ENCODE measurements at places on chromosomes 16 and 17. TPM values are rescaled to one million over a fixed set of nuclear protein-coding genes. Genes with fewer than 3 reads are reported as not detected.

Gene MYLK3
- not detected for total RNA-seq

Gene TP53TG3C
- total RNA-seq = not detected

- H3K27ac ChIP-seq = peak overlapping the region; percentile 43
- no peaks in the 10 kb centered on the region for H3K36me3 ChIP-seq
Measured at GRCh38 chr16:4011225-4011939, 104.9 kb downstream of the ADCY9 start.

DNA sequence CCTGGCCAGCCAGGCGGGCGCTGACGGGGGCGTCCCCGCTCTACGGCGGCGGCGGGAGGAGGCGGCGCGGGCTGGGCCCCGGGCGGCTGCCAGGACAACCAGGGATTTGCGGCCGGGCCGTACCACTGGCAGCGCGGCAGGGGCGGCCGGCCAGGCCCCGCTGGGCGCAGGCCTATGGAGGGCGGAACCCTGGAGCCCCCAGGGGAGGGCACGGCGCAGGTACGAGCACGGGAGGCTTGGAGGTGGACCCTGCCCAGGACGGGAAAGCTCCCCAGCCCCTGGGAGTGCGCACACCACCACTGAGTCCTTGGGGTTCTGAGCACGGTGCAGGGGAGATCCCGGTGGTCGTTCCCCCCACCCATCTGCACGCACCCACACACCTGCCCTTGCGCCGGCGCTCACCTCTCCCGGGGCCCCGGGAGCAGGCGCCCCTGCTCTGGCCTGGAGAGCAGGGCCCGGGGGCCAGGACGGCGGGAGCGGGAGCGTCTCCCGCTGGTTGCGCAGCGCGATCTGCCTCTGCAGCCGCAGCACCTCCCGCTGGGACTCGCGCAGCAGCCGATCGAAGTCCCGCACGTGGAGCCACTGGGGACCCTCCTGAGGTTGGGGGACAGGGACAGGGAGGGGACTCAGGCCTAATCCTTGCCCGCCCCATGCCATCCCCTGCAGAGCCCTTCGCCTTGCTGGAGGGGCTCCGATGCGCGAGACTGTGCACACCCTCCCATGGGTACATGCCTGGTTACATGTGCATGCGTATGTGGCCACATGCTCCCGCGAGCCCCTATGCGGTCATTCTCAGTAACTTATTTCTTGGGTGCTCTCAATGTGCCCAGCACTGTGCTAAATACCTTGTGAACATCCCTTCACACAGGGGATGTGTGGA is 3.9 kb downstream of the TSPOAP1 start:
- no peak overlapping the region for H3K27ac ChIP-seq
- H3K36me3 ChIP-seq = no peaks in the 10 kb centered on the region
- DNase-seq = peak; percentile 69
- H3K4me1 ChIP-seq = peaks cover 8% of the 10 kb centered on the region
- no peaks in the 10 kb centered on the region for H3K27me3 ChIP-seq

DNA sequence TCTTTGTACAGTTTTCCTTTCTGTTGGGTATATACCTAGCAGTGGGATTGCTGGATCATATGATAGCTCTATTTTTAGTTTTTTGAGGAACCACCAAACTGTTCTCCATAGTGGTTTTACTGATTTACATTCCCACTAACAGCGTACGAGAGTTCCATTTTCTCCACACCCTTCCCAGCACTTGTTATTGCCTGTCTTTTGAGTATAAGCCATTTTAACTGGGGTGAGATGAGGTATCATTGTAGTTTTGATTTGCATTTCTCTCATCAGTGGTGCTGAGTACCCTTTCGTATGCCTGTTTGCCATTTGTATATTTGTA is 887 bp upstream of the EVI2B start:
- no peak for DNase-seq
- no peak overlapping the region for H3K27ac ChIP-seq

DNA sequence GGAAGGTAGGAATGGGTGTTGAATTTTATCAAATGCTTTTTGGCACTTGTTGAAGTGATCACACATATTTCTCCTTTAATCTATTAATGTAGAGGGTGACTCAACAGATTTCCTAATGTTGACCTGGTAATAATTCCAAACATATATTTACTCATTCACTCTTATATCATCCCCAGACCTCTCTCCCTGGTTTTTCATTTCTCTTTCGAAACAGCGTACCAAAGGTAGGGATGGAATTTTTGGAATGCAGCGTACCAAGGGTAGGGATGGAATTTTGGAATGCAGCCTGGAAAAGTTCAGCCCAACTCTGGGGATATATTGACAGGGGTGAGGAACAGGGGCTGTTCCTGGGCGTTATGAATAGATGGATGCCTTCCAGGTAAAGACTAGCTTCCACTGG is 7.3 kb downstream of the KIF18B start:
- DNase-seq = no peak
- H3K27ac ChIP-seq = no peak overlapping the region
- H3K27me3 ChIP-seq = no peaks in the 10 kb centered on the region
- no peak overlapping the region for H3K4me3 ChIP-seq

DNA sequence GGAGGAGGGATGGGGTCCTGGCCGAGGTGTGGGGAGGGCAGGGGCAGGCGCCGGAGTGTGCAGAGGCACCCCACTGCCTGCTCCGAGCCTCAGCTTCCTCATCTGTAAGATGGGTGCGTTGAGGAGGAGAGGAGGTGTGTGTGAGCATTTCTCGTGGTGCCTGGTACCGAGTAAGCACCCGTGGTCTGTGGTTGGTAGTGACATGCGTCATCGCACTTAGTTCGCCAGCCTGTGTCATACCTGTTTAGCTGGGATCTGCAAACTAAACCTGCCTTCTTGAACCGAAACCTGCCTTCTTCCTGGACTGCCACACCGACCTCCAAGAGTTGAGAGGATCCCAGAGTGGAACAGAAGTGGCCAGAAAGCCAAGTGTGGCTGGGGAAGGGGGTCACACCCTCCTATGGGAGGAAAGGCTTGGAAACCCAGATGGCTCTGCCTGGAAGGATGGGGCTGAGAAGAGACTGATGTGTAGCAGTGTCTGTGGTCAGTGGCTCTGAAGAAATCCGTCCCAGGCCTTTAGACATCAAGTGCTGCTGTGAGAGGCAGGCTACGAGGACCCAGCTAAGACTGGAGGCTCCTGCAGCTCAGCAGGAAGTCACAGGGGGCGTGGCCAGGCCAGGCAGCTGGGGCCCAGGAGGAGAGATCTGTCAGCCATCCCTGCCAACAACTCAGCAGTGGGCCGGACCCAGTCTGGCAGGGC is 162.6 kb upstream of the PLCG2 start:
- H3K4me3 ChIP-seq = no peak overlapping the region
- peak; percentile 69 for DNase-seq
- no peaks in the 10 kb centered on the region for H3K27me3 ChIP-seq
- no peak overlapping the region for H3K27ac ChIP-seq
- H3K4me1 ChIP-seq = peaks cover 30% of the 10 kb centered on the region
- no peaks in the 10 kb centered on the region for H3K36me3 ChIP-seq

- no peaks in the 10 kb centered on the region for H3K36me3 ChIP-seq
- no peak overlapping the region for H3K27ac ChIP-seq
- H3K27me3 ChIP-seq = no peaks in the 10 kb centered on the region
- DNase-seq = no peak
Measured at GRCh38 chr17:46774108-46774737, 44.3 kb downstream of the WNT3 start.

- H3K4me1 ChIP-seq = peaks cover 40% of the 10 kb centered on the region
- H3K27me3 ChIP-seq = no peaks in the 10 kb centered on the region
- DNase-seq = no peak
- H3K4me3 ChIP-seq = no peak overlapping the region
- peak overlapping the region; percentile 19 for H3K27ac ChIP-seq
Measured at GRCh38 chr17:80789356-80789902, 202.2 kb upstream of the CHMP6 start.
